Right atrium auricular region (tissue), 2 donors: ENCODE measurements at places on chromosomes 11 and 22. TPM values are rescaled to one million over a fixed set of nuclear protein-coding genes. Genes with fewer than 3 reads are reported as not detected.

The MS4A6A gene
- total RNA-seq = 15.6 TPM

DNA sequence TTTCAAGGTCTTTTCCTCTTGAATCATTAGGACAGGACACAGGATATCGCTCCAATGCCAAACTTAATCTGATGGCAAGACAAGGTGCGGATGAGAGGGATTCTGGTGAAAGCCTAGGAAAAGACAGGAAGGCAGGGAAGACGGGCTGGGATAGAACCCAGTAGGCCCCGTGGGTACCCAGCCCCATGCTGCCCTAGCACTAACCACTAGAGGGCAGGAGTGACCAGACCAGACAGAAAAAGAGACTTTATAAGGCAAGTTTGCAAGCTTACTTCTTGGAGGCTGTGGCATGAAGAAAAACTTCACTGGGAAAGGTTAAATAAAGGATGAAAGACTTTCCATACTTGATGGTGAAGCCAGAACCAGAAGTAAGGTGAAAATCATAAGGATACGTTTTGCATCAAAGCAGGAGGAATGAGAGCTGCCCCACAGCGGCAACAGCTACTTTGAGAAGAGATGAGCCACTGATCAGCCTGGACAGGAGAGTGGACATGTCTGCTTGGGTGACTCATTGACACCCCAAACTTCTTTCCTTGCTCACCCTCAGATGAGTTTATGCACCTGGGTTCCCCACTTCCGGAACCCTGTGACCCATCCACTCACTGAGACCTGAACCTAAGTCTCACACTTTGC, 39.8 kb downstream of the SYN3 start:
- no peak overlapping the region for H3K27ac ChIP-seq
- H3K27me3 ChIP-seq = no peaks in the 10 kb centered on the region
- H3K4me1 ChIP-seq = no peaks in the 10 kb centered on the region
- no peaks in the 10 kb centered on the region for H3K36me3 ChIP-seq

- no peak overlapping the region for H3K4me3 ChIP-seq
- H3K27ac ChIP-seq = no peak overlapping the region
- no peaks in the 10 kb centered on the region for H3K4me1 ChIP-seq
- no peaks in the 10 kb centered on the region for H3K27me3 ChIP-seq
- H3K36me3 ChIP-seq = no peaks in the 10 kb centered on the region
These were observed 105.9 kb upstream of the ARHGAP20 start for GRCh38 chr11:110818032-110818687.

GRCh38 chr11:113728814-113729213, 22.7 kb upstream of the TMPRSS5 start:
- no peak for DNase-seq
- H3K36me3 ChIP-seq = peaks cover 16% of the 10 kb centered on the region
- no peaks in the 10 kb centered on the region for H3K4me1 ChIP-seq
- no peaks in the 10 kb centered on the region for H3K27me3 ChIP-seq
